Dermis microvascular lymphatic vessel endothelial cell (primary cell): ENCODE measurements at places on chromosomes 11 and 22. TPM values are rescaled to one million over a fixed set of nuclear protein-coding genes. Genes with fewer than 3 reads are reported as not detected.

GRAP2 gene
- not detected in 2 replicates for total RNA-seq

PRODH gene
- not detected in 2 replicates for total RNA-seq

LRRC4C gene
- not detected in 2 replicates for total RNA-seq

SLC22A8 gene
- not detected in 2 replicates for total RNA-seq

GALNT18 gene
- 81.3 and 145 TPM in 2 replicates for total RNA-seq

USP2 gene
- 0.13 and 0.25 TPM in 2 replicates for total RNA-seq

NRXN2 gene
- not detected in 2 replicates for total RNA-seq

MAJIN gene
- not detected in 2 replicates for total RNA-seq

FGF19 gene
- not detected in 2 replicates for total RNA-seq

ACTN3 gene
- under 0.01 TPM in 2 replicates for total RNA-seq

RIMBP3B gene
- under 0.01 TPM in 1 of 2 replicates, not detected in the other for total RNA-seq

MS4A12 gene
- not detected in 2 replicates for total RNA-seq

LRRC55 gene
- 0.13 TPM in 2 replicates for total RNA-seq

TMA7B gene
- total RNA-seq: not detected in 2 replicates

AQP11 gene
- total RNA-seq: 0.13 and 0.38 TPM in 2 replicates

GSTT2 gene
- 0.13 and 1.1 TPM in 2 replicates for total RNA-seq

OR2D2 gene
- 0.13 and 0.25 TPM in 2 replicates for total RNA-seq

MMP1 gene
- total RNA-seq: 16.4 and 425 TPM in 2 replicates

IRAG1 gene
- 0.39 and 0.63 TPM in 2 replicates for total RNA-seq

VSIG10L2 gene
- total RNA-seq: not detected in 2 replicates

VPREB1 gene
- not detected in 2 replicates for total RNA-seq

ACRV1 gene
- total RNA-seq: 0.13 TPM in 1 of 2 replicates, not detected in the other

DERL3 gene
- total RNA-seq: 0.76 and 1.2 TPM in 2 replicates

IL18 gene
- total RNA-seq: not detected in 2 replicates

ART1 gene
- total RNA-seq: not detected in 2 replicates

MS4A8 gene
- total RNA-seq: not detected in 2 replicates

CECR2 gene
- total RNA-seq: under 0.01 TPM in 2 replicates

SCGB1D2 gene
- not detected in 2 replicates for total RNA-seq

OR8B2 gene
- total RNA-seq: not detected in 2 replicates

CHADL gene
- total RNA-seq: 0.64 and 1.3 TPM in 2 replicates

TNNT3 gene
- not detected in 2 replicates for total RNA-seq

FIBIN gene
- not detected in 2 replicates for total RNA-seq

HOATZ gene
- not detected in 2 replicates for total RNA-seq

CHRM1 gene
- total RNA-seq: not detected in 2 replicates

PTGDR2 gene
- total RNA-seq: under 0.01 TPM in 1 of 2 replicates, not detected in the other

IGLL1 gene
- not detected in 2 replicates for total RNA-seq

SPON1 gene
- under 0.01 and 0.51 TPM in 2 replicates for total RNA-seq

C1QTNF4 gene
- total RNA-seq: 0.13 TPM in 1 of 2 replicates, not detected in the other

MYEOV gene
- under 0.01 and 0.39 TPM in 2 replicates for total RNA-seq

DCHS1 gene
- total RNA-seq: 21.4 and 54.1 TPM in 2 replicates

OR5T3 gene
- total RNA-seq: not detected in 2 replicates

TRAF6 gene
- total RNA-seq: 7.1 and 9.7 TPM in 2 replicates

ACR gene
- total RNA-seq: under 0.01 and 0.38 TPM in 2 replicates

PATE4 gene
- total RNA-seq: not detected in 2 replicates

MAP6 gene
- 0.26 and 0.51 TPM in 2 replicates for total RNA-seq

CHST1 gene
- 5.4 TPM in 2 replicates for total RNA-seq

SHANK2 gene
- under 0.01 and 1.6 TPM in 2 replicates for total RNA-seq

FAM83F gene
- total RNA-seq: not detected in 2 replicates

SUSD2 gene
- 0.26 and 0.63 TPM in 2 replicates for total RNA-seq

CSNK1E gene
- 78.7 and 112 TPM in 2 replicates for total RNA-seq

ZNHIT2 gene
- total RNA-seq: 6.3 and 7.7 TPM in 2 replicates

ROBO4 gene
- total RNA-seq: 278 and 426 TPM in 2 replicates

PKNOX2 gene
- total RNA-seq: not detected in 2 replicates

GTSE1 gene
- 3.4 and 6.3 TPM in 2 replicates for total RNA-seq

OR10A2 gene
- total RNA-seq: not detected in 2 replicates

MEN1 gene
- total RNA-seq: 10.8 and 21.1 TPM in 2 replicates

CARD16 gene
- 53.5 and 65.6 TPM in 2 replicates for total RNA-seq

KDM4D gene
- 0.39 and 0.51 TPM in 2 replicates for total RNA-seq
